ENCODE measurements at places on chromosomes 4 and X.

DNA sequence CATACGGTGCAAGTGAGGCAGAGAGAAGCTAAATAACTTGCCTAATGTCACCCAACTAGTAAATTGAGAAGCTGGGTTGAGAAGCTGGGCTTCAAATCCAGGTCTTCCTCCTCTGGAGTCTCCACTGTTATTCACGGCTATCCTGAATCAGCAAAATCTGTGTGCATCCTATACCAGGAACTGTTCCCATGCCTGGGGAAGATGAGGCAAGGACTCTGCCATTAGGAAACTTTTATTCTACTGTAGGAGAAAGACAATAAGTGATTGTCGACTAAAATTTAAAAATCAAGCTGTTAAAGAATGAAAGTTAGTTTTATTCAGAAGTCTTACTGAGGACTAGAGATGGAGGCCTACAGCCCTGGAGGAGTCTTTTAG, 872 bp upstream of the TEC start:
- DNase-seq: no peak

DNA sequence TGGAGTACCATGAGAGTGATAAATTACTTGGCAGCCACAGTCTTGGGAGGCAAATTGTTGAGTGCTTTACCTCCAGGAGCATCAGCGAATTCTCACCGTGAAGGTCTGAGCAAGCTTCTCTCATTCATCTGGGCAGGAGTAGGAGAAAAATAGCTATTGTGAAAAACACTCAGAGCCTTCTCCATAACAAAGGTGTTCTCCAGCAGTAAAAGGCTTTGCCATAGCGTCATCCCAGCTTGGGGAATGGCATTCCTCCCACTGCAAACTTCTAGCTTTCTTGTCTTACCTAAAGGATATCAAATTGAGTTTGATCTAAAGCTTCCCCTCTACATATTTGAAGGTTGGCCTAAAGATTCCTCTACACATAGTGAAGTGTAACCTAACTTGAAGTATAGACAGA, 29.8 kb upstream of the MAGEA11 start:
- no peak for DNase-seq

DNA sequence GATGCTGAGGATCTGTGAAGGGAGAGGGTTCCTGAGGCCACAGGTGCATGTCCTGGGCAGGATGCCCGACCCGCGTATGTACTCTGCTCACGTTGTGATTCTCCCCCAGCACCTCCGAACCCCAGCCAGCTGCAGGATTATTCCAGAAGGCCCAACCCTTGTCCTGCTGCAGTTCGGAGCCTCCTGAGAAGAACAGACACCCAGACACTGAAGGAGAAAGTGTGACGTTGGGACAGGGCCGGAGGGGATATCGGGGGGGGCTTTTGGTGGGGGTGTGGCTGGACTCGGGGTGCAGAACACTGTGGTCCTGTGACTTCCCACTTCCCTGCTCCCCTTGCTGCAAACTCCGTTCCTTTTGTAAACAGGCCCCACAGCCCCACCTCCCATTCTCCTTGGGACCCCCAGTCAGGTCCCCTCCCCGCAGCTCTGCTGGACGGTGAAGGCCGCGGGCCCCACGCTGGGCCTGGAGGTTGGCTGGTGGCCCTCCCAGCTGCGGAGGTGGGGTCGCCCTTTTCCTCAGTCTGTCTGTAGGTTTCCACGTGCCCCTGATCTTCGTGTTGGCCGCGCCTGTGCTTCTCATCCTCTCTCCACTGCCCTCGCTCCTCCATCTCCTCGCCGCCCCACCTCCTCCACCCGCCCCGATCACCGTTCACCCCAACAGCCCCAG, 83.0 kb upstream of the ADRA2C start:
- no peak for DNase-seq

GRCh38 chr4:41221850-41222645, 7.7 kb upstream of the APBB2 start:
- DNase-seq: no peak

GRCh38 chrX:68880846-68881552, 52.2 kb downstream of the EFNB1 start:
- DNase-seq: no peak

GRCh38 chr4:122309988-122310626, 68.7 kb upstream of the ADAD1 start:
- DNase-seq: no peak

DNA sequence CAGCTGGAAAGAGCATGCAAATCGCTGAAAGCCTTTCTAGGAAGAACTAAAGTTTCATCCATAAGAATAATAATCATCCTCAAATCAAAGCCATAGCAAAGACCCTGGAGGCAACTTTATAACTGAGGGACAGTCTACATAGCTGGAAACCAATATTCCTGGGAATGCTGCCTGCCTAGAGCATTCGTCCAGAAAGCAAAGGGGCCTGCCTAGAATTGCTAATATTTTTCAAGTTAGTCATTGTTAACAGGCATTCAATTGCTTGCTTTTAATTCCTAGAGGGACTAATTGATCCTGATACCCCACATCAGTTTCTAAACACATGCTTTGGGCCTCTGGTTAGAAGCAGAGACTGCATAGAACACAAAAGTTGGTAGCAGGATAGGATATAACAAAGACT, 4.2 kb upstream of the PPARGC1A start:
- peak; percentile 74 for DNase-seq

DNA sequence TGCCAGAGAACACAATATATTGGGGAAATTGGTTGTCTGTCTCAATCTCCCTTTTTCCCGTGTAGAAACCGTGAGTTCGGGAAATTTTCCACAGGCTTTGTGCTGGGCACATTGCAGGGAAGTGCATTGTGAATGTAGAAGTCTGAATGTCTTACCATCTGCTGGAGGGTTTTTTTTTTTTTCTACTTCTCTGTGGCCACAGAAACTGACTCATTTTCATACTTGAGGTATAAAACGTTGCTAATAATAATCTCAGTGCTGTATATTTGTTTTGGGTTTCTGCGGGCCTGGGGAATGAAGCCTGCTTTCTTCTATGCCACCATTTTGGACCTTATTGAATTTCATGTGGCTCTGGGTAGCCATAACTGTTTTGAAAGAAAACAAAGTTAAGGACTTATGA, 1001.2 kb downstream of the STIM2 start:
- DNase-seq: peak; percentile 35

- no peak for DNase-seq
Observed at GRCh38 chrX:50067435-50068284, 133.1 kb downstream of the AKAP4 start.

DNA sequence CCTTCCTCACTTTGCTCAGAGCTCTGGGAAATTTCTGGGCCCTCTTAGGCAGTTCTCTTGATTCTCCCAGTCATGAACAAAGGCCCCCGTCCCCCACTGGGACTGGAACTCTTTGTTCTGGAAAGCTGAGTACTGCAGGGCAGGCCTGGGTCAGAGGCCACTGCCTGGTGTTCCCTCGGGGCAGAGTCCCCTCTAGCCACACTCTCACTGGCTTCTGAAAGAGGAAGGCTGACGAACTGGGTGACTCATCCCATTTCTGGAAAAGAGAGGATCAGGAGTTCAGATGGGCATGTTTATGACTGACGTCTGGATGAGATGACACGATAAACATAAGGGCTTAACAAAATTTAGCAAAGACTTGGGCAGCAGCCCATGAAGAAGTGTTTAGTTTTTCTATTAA, 47.7 kb downstream of the DDX3X start:
- DNase-seq: peak; percentile 72

- DNase-seq: no peak
Observed at GRCh38 chr4:81494031-81494431, 22.3 kb upstream of the RASGEF1B start.

- no peak for DNase-seq
Observed at GRCh38 chrX:666762-667720, 36.5 kb downstream of the SHOX start.
